ENCODE measurements at places on chromosomes 16 and 17.

- peak; percentile 70 for DNase-seq
These were observed 7.3 kb downstream of the SLC22A31 start for GRCh38 chr16:89192956-89193575.

GRCh38 chr17:81513372-81513752, 763 bp upstream of the ACTG1 start:
- peak; percentile 58 for DNase-seq

DNA sequence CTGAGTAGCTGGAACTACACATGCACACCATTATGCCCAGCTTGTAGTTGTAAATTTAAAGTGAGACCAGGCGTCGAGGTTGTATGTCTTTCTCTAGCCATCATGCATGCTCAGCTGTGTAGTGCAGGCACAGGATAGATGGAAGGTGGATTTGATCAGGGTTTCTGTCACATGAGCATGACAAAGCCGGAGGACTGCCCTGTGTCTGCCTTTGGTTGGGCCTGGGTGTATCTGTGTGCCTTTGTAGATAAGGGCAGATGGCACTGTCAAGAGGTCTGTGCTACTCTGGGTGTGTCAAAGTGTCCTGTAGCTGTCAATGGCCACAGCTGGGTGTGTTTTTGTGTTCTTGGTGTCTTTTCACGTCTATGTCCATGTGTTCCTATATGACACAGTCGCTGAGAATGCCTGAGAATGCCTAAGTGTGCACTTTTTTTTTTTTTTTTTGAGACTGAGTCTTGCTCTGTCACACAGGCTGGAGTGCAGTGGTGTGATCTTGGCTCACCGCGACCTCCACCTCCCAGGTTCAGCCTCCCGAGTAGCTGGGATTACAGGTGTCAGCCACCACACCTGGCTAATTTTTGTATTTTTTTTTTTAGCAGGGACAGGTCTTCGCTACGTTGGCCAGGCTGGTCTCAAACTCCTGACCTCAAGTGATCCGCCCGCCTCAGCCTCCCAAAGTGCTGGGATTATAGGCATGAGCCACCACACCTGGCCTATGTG, 4.1 kb upstream of the NAGS start:
- no peak for DNase-seq

DNA sequence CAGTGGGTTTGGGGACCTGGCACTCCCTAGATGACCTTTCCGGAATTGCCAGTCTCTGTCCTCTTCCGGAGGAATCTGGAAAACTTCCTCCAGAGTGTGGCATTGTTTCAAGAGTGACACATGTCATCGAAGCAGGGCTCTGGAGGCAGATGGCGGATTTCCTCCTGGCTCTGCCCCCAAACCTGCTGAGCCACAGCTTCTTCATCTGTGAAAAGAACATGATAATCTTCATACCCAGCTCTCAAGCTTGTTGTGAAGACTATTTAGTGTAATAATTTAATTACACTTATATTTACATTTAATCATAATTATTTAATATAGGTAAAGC, 19.7 kb upstream of the TEX2 start:
- DNase-seq: no peak

DNA sequence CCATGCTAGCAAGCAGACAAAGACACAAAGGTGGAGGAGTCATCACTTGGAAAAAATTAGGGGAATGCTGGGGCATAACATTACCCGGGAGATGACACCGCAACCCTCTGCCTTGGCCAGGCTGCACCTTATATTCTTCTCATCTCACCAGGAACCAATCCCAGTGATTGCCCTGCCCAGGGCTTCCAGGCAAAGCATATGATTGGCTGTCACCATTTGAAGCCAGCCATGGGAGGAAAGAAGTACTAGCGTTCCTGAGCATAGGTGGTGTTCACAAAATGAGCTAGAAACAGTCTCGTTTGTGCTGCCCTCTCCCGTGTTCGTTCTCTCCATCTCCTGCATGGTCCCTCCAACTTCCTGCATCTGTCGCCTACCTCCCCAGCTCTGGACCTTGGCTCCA, 29.6 kb downstream of the TEKT5 start:
- no peak for DNase-seq

- peak; percentile 3 for DNase-seq
These were observed 155.1 kb downstream of the C16orf95 start for GRCh38 chr16:87161822-87162676.

GRCh38 chr16:2675714-2676113, 6.6 kb upstream of the KCTD5 start:
- no peak for DNase-seq

DNA sequence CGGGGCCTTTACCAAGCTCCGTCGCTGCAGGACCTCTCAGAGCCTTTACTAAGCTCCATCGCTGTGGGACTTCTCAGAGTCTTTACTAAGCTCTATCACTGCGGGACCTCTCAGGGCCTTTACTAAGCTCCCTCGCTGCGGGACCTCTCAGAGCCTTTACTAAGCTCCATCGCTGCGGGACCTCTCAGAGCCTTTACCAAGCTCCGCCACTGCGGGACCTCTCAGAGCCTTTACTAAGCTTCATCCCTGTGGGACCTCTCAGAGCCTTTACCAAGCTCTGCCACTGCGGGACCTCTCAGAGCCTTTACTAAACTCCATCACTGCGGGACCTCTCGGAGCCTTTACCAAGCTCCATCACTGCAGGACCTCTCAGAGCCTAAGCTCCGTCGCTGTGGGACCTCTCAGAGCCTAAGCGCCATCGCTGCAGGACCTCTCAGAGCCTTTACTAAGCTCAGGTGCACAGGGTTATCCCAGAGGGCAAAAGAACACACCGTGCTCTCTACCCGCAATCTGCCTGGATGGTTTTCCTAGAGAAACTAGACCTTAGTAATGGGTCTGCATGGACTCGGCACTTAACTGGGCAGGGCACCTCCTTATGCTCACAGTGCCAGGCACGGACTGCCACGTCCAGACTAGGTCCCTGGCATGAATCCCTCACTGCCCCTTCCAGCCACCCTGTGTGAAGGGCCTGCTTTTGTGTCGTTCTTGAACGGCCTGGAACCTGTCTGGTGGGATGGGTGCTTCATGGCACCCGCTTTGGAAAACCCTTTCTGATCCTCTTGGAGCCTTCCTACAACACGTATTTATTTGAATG, 69.2 kb upstream of the DOC2B start:
- DNase-seq: no peak

DNA sequence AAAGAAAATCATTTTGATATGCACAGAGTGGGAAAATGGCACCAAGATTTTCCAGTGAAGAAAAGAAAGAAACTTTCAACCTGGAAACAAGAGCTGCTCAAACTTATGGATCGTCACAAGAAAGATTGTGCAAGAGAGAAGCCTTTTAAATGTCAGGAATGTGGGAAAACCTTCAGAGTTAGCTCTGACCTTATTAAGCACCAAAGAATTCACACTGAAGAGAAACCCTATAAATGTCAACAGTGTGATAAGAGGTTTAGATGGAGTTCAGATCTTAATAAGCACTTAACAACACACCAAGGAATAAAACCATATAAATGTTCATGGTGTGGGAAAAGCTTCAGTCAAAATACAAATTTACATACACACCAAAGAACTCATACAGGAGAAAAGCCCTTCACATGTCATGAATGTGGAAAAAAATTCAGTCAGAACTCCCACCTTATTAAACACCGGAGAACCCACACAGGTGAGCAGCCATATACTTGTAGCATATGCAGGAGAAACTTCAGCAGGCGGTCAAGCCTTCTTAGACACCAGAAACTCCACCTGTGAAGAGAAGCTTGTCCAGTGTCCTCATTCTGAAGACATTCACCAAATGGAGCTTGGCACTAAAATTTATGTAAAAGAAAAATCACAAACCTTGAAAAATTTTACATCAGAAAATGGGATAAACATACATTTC, 12.2 kb downstream of the ZNF75A start:
- DNase-seq: no peak

GRCh38 chr16:79562166-79562823, 38.2 kb downstream of the MAF start:
- DNase-seq: no peak

DNA sequence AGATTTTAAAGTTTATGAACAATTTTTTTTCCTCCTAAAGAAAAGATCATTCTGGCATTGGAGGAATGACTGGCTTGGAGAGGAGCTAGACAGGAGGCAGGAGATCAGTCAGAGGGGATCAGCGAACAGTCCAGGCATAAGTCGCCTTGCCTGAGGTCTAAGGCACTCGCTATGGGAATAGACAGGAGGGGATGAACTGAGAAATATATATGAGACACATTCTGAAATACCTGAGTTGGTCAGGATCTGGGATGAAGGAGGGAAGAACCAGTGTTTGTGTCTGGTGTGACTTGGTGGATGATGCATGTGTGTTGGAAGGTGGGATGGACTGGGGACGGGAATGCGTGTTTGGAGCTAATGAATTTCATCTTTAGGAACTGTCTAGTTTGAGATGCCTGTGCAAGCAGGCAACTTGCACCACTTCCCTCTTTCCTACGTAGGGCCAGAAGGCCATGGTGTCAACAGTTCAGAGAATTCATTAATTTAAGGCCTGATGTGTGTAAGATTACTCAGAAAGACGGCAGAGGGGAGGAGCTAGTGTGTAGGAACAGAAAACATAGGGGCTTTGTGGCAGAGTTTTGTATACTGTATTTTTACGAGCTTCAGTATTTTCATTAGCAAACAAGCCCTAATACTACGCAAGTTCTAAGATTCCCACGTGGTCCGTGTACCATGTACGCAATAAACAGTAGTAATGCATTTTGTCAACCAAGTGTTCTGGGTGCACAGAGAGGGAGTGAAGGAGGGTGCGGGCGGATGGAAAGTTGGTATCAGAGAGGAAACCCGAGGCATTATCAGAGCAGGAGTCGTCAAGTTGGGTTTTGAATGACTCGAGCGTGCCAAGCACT, 825 bp downstream of the HEATR6 start:
- DNase-seq: peak; percentile 13

- peak; percentile 47 for DNase-seq
These were observed 10.5 kb upstream of the TSPOAP1 start for GRCh38 chr17:58338841-58339754.

GRCh38 chr17:2198927-2199326, 104.7 kb downstream of the SMG6 start:
- no peak for DNase-seq

DNA sequence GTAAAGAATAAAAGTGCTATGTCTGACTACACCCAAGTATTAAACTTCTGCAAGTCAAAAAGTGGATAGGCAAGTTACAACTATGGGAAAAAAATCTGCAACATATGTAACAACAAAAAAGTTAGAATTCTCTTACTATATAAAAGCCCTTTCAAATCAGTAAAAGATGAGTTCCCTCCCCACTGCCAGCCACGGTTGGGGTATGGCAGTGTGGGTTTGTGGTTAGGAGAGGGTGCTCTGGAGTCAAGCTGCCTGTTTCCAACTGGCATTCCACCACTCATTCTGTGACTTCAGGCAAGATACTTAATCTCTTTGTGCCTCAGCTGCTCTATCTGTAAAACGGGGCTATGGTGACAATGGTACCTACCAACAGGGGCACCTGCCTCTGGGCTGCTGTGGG, 26.6 kb upstream of the MFSD6L start:
- no peak for DNase-seq

GRCh38 chr16:77840673-77841501, 52.5 kb downstream of the VAT1L start:
- DNase-seq: no peak

GRCh38 chr16:67939507-67940445, 3.1 kb upstream of the PSMB10 start:
- DNase-seq: peak; percentile 41

Measured in CD4-positive, alpha-beta T cell treated with Interleukin-10 for 1 hour (primary cell).